ENCODE measurements at places on chromosomes 3 and 15.

- DNase-seq = no peak
Measured at GRCh38 chr3:32577581-32578556, 7.2 kb upstream of the DYNC1LI1 start.

GRCh38 chr3:119322021-119322834 is 28.0 kb downstream of the ARHGAP31 start:
- DNase-seq = no peak

DNA sequence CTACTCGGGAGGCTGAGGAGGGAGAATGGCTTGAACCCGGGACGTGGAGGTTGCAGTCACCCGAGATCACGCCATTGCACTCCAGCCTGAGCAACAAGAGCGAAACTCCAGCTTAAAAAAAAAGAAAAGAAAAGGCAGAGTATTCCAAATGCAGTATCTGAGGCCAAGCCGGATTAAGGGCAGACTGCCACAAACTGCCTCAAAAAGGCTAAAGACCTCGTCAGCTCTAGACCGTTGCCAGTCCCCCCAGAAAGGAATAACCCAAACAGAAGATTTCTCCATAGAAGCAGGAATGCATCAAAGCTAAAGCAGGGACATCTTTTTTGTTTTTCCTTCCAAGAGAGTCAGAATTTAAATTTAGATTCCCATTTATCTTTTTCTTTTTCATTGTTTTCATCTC is 72.9 kb downstream of the TM4SF4 start:
- no peak for DNase-seq

DNA sequence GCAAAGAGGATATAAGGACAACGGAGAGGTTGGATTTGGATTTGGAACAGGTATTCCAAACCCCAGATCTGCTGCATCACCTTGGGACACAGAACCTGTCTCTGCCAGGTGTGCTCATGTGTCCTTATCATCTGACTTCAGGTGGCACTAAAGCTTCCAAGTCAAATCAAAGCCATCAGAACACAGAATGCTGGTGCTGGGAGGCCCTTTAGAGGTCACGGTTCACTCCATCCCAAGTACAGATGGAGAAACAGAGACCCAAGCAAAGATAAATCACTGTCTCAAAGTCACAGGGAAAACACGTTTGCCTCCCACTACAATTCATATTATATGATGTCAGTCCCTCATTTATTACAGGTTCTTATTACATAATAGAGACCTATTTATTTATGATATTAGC is 72.8 kb downstream of the HES1 start:
- no peak for DNase-seq

GRCh38 chr15:47484059-47484458 is 233.2 kb upstream of the SEMA6D start:
- no peak for DNase-seq

DNA sequence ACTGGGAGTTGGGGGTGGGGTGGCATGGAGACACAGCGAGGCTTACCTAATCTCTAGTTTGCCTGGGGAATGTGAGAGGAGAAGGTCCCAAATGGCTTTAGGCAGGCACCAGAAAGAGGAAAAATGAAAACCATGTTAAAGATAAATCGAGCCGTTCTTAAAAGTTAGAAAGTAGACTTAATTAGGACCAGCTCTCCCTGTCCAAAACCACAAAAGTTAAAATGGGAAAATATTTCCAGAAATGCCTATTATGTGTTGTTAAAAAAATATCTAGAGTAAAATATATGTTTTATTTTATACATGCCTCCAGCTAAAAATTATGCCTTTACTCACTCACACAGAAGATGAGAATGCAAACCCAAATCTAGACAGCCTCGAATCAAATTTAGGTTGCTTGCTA is 50.1 kb downstream of the LRTM1 start:
- no peak for DNase-seq

DNA sequence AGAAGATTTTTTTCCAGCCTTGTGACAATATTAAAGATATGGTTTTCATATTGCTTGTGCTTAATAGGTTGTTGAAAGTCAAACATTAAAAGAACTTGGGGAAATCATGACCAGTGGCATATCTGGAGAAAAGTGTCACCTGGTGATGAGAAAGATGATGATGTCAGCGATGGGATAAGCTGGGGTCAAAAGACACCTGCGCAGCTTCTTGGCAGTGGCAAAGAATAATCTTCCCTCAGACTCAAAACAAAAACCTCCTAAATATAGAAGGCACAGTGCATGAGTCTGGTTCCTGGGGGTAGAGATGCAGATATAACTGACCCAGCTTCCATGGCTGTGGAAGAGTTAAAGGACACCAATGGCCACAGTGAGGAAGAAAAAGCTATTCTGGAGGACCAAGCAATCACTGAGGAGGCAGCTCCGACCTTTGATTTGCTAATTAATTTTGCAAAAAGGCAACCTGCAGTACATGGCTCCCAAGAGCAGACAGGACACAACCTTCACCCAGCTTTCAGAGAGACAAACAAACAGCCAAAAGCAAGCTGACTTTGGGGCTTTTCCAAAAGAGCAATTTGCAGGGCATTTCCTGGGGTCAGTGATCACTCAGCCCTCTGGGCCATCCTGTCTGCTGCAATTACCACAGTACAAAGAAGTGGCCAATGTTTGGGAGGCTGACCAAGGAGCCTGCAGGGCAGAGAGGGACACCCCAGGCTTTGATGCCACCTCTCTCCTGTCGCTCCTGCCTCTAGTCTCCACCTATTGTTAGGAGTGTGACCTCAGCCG is 17.6 kb upstream of the SEMA5B start:
- DNase-seq = no peak

DNA sequence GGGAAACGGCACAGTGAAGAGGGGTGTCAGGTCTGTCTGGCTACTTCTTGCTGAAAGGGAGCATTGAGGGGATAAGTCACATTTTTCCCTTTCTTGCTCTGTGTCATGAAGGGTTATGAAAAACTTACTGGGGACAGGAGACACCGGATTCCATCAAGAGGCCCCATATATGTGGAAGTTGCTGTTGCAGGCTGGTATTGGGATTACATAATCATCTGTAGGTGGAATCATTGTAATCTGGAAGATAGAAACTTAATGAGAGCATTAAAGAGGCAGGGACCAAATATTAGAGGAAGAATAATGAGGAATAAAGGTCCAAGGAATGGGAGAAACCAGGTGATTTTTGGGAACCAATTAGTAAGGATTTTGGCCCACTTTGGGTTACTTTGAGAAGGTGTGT is 4.2 kb upstream of the TCAIM start:
- no peak for DNase-seq

GRCh38 chr3:195591852-195592251 is 8.1 kb upstream of the APOD start:
- no peak for DNase-seq

DNA sequence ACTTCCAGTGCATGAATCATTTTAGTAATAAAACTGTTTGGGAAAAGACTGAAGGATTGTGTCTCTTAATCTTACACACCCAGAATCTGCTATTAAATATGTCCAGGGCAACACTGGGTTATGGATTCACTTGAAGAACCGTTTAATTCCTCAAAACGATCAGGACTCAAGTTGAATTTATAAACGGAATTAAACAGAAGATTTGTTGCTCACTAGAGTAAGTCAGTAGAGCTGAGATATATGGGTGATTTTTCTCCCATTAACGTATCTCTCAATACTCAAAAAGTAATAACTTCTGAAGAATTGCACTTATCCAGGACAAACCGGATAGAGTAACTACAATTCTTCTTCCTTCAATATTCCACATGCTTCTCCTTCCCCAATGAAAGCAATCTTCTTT is 41.1 kb upstream of the LIPC start:
- DNase-seq = no peak

GRCh38 chr3:10609134-10609533 is 103.7 kb upstream of the ATP2B2 start:
- DNase-seq = peak; percentile 44

- DNase-seq = no peak
Measured at GRCh38 chr3:146166415-146166821, 5.4 kb upstream of the PLOD2 start.

DNA sequence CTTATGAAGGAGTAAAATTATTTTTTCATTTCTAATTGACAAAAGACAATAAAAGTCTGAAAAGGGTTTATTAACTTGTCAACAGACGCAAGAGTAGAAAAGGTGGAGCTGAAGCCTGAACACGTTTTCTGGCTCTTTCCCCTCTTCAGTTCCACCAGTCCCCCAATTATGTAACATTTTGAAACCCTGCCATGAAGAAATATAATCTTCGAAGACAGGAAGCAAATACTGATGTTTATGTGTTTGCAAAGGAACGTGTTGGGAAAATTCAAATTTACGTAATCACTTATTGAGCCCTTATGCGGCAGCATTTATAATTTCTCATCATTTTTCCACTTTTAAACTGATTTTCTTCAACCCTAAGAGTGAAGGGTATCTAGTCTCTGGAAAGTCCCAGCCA is 767 bp downstream of the AP3S2 start:
- DNase-seq = no peak

Data from head of caudate nucleus (tissue), 42 donors.